Urothelium cell line (cell line): ENCODE measurements at places on chromosomes 1 and 21.

DNA sequence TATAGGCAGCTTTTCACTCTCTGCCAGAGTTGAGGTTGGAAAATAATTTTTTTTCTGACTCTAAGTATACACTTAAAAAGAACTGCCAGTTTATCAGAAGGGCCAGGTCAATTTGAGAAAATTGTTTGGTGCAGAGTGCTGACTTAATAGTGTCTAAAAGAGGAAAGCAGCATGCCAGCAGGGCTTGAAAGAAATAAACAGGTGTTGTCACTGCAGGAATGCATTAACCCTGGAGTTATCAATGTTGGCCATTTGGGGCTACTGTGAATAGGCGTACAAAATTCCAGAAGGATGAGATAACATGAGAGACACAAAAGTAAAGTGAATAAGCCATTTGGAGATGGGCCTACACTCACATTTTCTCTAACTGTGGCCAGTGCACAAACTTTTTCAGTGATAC lies 220.6 kb upstream of the PLD5 start:
- peak; percentile 36 for DNase-seq

GRCh38 chr21:44524414-44525371 lies 15.3 kb downstream of the KRTAP10-1 start:
- no peak for DNase-seq

DNA sequence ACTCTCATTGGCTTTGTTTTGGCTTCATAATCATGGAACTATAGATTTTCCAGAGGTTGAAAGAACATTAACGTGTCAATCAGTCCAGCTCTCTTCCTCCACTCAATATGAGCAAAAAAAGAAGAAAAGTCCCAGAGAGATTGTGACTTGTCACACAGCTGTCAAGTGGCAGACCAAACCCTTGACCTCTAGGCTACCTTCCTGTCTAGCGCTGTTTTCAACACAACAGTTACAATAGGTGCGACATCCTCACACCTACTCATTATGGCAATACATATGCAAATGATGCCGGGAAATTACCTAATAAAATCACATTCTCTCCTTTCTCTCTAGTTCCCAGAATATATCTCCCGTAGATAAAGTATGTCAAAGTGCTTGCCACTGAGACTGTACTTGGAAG lies 1.1 kb downstream of the WARS2 start:
- no peak for DNase-seq

DNA sequence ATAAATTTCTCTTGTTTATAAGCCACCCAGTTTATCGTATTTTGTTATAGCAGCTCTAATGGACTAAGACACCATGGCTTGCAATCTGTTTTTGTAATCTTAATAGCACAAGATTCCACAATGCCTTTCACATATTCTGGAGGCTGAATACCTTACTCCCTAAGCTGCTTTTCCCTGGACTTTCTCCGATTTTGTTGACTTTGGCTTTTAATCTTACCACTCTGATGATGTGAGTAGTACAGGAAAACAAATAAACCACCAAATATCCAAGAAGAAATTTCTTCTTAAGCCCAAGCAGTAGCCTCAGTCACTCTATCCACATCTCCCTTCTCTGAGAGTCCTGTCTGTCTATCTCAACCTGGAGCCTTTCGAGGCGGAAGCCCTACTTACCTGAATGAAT lies 838.6 kb downstream of the LTN1 start:
- DNase-seq, result no peak

- no peak for DNase-seq
Observed at GRCh38 chr1:60890664-60891063, 191.7 kb upstream of the NFIA start.

- DNase-seq, result peak; percentile 77
Observed at GRCh38 chr21:15967661-15968060, 237.9 kb downstream of the USP25 start.

DNA sequence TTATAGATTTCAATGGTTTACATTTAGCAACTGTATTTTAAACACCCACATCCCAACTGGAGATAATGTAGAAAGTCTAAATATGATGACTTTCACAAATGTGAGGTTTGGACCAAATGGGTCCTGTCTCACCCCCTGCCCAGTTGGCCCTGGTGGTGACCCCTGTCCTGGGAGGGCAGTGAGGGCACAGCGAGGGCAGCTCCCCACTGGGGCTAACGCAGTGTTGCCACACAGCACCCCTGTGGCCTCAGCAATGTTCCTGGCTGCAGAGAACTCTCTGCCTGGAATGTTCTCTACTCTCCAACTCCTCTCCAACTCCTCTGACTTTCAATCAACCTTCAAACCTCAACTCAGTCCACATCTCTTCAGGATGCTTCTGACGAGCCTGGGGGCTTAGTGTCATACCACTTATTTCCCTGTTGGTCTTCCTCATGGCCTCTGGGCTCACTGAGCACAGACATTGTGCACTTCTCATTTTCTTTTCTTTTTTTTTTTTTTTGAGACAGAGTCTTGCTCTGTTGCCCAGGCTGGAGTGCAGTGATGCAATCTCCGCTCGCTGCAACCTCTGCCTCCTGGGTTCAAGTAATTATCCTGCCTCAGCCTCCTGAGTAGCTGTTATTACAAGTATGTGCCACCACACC lies 25.8 kb downstream of the KCNA10 start:
- DNase-seq, result no peak

GRCh38 chr1:175941164-175941563 lies 197.8 kb upstream of the TNR start:
- DNase-seq, result no peak

GRCh38 chr1:78292361-78292760 lies 198.4 kb upstream of the PTGFR start:
- DNase-seq, result no peak

GRCh38 chr1:99621340-99621901 lies 24.5 kb upstream of the PALMD start:
- no peak for DNase-seq

GRCh38 chr21:45839274-45839673 lies 142.3 kb upstream of the COL6A1 start:
- no peak for DNase-seq

- peak; percentile 58 for DNase-seq
Observed at GRCh38 chr1:178092878-178093493, 918 bp upstream of the RASAL2 start.

DNA sequence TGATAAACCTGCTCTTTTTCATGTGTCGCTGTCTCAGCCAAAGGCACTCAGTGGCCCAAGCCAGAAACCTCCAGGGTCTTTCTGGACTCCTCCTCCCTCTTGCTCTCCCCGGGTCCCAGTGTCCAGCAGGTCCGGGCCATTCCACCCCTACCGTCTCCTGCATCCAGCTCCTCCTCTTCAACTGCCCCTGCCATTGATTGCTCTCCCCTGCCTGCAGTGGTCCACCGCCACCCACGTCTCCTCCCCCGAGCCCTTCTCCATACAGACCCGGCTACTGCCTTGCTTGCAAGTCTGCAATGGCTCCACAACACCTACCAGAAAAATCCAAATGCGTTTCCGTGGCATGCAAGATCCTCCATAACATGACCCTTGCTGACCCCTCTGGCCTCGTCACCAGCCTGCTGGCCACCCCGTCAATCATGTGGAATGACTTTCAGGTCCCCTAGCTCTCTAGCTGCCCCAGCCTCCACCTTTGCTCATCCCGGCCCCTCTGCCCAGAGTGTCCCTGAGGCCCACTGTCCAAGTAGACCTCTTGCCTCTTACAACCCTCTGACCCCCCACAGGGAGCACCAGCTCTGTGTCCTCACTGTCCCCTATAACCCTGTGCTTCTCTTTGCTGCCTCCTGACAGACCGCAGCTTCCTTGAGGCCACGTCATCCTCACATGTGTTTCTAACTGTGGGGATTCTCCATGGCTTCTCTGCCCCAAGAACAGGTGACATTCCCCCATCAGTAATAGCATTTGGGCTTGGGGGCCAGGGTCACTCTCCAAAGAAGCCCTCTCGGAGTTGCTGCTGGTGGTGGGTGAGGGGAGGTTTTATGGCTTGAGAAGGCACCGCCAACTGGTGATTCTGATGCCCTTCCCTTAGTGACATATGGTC lies 15.0 kb downstream of the CACNA1S start:
- no peak for DNase-seq

GRCh38 chr21:26227130-26227529 lies 56.6 kb upstream of the APP start:
- no peak for DNase-seq

DNA sequence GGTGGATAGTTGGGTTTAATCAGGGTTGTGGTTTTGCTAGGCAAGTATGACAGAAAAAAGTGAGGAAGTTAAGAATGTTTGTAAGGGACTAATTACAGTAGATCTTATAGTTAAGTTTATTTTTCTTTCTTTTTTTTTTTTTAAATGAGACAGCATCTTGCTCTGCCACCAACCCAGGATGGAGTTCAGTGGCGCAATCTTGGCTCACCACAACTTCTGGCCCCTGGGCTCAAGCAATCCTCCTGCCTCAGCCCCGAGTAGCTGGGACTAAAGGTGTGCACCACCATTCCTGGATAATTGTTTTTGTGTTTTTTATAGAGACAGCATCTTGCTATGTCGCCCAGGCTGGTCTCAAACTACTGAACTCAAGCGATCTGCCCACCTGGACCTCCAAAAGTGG lies 41.7 kb downstream of the EYA3 start:
- no peak for DNase-seq

- peak; percentile 95 for DNase-seq
Observed at GRCh38 chr1:161314201-161314981, at the start of gene SDHC. Gene SDHC, plus strand, starts transcription at chr1:161314381. Its CDS starts 25 bp downstream, at chr1:161314406.

- DNase-seq, result peak; percentile 23
Observed at GRCh38 chr1:63004868-63005267, 220.9 kb downstream of the ATG4C start.

DNA sequence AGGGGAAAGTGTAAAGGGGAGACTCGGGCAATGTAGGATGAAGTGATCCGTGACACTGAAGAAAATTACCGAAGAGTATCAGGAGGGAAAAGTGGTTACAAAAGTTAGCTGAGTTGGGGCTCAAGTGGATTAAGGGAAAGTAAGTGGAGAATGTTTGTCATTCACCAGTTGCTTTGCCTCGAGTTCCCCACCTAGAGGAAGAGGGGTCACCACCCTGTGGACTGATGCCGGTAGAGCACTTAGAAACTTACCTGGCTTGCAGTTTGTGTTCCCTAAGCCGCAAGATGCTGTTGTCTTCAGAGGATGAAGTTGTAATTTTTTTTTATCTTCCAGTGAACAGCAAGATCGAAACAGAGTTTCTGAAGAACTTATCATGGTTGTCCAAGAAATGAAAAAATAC lies 1.0 kb downstream of the PER3 start:
- peak; percentile 33 for DNase-seq

GRCh38 chr1:184806296-184806721 lies 51.7 kb upstream of the EDEM3 start:
- DNase-seq, result no peak

DNA sequence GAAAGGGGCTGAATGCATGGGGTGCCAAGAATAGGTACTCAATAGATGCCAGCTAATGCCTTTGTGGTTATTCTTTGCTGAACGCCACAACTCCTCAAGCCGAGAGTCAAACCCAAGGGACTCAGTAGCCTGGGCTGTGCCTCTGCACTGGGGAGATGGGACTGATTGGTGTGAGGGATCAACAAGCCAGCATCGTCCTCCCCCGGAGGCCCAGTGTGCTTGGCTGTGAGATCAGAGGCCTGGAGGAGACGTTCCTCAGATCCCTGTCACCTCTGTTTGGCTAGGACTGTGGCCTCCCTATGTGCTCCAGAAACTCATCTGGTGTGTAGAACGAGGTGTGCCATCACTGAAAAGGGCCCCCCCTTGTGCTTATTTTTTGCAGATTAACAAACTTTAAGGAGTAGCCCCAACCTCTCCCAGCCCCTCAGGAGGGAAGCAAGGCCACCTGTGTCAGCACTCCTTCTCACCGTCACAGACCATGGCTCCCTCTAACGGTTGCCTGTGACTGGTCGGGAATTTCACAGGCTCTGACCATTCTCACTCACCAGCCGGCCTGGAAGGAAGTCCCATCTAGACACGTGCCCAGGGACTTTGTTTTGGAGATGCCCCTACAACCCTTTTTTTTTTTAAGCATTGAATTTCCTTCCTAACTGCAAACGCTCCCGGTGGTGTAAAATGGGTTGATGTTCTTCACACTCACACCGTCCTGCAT lies 194.0 kb upstream of the VAMP3 start:
- DNase-seq, result no peak

DNA sequence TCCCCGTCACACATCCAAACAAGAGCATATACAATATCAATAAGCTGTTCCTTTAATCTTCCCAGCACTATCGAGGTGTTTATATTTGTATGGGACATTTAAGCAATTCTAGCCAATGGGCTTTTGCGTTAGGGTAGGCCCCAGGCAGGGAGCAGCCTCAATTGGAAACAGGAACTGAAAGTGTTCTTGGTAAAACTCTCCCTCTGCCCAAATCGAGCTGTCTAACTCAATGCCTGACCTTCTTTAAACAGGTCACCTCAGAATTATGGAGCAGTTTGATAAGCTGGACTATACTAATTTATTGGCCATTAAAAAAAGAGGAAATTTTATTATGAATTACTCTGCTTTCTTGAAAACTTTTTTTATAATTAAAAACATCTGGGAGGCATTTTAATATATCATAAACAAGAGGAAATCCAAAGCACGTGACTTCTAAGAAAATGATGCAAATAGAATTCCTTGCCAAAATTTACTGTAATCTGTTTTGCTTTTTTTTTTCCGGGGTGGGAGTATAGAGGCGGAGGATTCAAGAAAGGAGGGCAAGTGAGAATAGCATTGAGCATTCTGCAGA lies 498.1 kb downstream of the LMO4 start:
- DNase-seq, result no peak

DNA sequence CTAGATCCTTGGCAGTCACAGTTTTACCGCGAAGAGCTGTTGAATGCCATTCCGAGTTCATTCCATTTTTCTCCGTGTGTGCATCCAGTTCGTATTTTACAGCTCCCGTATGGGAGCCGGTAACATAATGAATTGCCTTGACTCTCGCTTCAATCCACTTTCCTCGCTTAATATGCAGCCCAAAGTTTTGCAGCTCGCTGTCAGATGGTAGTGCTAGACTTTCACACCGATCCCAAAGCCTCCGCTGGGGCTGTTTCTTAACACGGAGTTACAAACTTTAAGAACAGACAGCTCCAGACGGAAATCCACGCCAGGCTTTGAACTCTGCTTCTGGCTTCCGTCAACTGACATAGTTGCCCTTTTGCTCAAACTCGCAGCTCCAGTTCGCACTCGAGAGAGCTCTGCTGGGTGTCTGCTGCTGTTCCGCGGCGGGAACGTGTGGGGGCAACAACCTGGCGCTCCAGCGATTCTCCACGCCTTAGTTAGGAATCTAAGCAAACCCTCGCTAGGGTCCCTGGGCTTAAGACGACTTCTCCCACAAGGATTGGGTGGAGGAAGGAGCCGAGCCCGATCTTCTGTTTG lies 3.5 kb upstream of the ARID1A start:
- peak; percentile 80 for DNase-seq

- no peak for DNase-seq
Observed at GRCh38 chr1:168319691-168320090, 39.0 kb downstream of the TBX19 start.

DNA sequence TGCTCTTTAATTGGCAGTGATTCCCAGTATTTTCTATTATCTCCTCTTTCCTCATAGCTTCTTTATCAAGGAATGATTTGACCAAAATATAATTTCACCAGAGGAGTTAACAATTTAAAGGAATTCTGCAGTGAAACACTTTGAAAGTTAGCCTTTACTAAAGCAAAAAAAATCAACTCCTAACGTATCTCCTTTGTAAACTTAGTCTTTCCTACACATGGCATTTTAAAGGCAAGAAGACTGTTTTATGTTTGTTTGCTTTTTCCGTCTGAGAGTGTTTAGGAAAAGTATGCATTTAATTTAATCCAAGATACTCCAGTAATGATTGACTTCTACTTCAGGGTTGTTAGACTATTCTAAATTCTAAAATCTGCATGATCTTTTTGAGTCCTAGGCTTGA lies 15.9 kb downstream of the ATP6V1G3 start:
- DNase-seq, result no peak
